ENCODE measurements at places on chromosomes 5 and 9. TPM values are rescaled to one million over a fixed set of nuclear protein-coding genes. Genes with fewer than 3 reads are reported as not detected.

DNA sequence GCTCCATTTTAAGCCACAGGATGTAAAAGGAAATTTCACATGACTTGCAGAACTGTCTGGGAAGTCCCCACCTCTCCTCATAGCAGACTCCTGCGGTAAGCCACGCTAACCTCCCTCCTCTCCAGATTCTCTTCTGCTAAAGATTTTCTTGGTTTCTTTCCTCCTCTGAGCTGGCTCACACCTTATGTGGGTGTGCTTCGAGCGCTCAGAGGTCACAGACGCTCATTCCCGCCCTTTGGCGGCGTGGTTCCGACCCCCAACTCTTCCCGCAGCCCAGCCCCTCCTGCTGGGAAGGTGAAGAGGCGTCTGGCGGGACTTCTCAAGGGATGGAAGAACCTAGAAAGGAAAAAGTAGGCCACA lies 32.9 kb upstream of the CDK20 start:
- no peak for DNase-seq

DNA sequence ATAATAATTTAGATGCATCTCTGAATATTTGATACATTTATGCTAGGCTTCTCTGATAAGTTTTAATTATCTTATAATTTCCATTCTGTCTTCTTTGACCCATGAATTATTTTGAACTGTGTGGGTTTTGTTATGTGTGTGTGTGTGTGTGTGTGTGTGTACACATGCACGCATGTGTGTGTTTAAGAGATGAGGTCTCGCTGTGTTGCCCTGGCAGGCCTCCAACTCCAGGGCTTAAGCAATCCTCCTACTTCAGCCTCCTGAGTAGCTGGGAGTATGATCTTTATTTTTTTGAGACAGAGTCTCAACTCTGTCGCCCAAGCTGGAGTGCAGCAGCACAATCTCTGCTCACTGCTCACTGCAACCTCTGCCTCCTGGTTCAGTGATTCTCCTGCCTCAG lies 75.4 kb downstream of the NDUFAF2 start:
- DNase-seq, result no peak

GRCh38 chr9:111978616-111979015 lies 82.0 kb downstream of the UGCG start:
- no peak for DNase-seq

GRCh38 chr5:107975568-107975967 lies 304.8 kb upstream of the EFNA5 start:
- DNase-seq, result no peak

REXO4 gene
- 22.6 TPM for total RNA-seq

GRCh38 chr9:130862747-130863146 lies 27.7 kb downstream of the ABL1 start:
- no peak for DNase-seq

DNA sequence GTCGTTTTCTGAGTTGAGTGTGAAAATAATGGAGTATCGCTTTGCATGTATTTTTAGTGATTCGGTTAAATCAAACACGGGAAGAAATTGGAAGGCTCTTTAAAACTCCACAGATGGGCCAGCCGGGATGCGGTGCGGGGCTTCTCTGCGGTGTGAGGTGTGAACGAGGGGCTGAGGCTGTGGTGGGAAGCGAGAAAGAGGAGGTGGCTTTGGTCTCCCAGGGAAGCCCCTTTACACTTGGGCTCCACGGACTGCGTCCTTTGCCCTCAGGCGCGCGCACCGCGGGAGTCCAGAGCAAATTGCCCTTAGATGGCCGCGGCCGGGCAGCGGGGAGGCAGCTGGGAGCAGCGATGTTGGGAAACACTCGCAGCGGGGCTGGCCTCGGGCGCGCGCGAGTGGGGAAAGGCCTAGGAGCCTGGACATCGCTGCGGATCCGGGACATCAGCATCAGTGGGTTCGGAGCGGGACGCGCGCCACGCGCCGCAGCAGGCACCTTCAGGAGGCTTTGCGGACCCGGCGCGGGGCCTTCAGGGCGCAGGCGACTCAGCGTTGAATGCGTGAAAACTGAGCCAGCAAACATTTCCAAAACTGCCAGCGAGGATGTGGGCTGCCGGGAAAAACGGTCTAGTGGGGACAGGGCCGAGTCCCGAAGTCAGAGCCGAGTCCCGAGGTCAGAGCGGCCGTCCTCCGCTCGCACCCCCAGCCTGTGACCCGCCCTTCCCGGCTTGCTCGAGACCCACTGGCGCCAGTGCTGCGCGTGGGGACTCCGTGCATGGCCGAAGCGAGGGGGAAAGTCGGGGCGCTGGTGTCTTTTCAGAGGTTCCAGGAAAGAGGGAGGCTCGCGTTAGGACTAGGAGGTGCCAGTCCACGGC lies 6.5 kb downstream of the IRX1 start:
- no peak for DNase-seq

ATOSB gene
- 20.3 TPM for total RNA-seq

ISL1 gene
- total RNA-seq, result not detected

DNA sequence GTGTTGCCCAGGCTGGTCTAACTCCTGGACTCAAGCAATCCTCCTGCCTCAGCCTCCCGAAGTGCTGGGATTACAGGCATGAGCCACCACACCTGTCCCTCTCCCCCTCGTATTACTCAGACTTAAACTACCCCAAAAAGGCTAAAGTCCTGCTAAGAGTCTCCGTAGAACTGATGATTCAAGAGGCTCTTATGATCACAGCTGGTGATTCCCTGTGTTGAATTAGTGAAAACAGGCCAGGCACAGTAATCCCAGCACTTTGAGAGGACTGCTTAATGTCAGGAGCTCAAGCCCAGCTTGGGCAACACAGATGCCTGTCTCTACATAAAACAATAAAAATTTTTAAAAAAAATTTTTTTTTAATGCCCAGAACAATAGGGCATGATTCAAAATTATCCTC lies 9.2 kb downstream of the CDC26 start:
- no peak for DNase-seq

DNA sequence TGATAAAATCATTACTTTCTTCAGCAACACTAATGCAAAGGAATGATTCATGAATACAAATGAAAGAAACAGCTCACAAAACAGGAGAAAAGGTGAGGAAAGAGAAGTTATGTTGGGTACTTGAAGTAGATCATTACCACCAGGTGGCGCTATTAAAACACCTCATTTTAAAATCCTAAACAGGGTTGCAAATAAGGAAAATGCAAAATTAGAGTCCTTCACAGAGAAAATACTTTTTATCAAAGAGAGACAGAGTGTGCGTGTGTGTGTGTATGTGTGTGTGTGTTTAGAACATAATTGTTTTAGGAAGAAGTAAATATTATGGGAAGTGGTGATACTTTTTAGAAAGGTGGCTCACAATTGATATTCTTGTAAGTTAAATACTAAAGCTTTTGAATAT lies 49.5 kb upstream of the CD180 start:
- no peak for DNase-seq

DNA sequence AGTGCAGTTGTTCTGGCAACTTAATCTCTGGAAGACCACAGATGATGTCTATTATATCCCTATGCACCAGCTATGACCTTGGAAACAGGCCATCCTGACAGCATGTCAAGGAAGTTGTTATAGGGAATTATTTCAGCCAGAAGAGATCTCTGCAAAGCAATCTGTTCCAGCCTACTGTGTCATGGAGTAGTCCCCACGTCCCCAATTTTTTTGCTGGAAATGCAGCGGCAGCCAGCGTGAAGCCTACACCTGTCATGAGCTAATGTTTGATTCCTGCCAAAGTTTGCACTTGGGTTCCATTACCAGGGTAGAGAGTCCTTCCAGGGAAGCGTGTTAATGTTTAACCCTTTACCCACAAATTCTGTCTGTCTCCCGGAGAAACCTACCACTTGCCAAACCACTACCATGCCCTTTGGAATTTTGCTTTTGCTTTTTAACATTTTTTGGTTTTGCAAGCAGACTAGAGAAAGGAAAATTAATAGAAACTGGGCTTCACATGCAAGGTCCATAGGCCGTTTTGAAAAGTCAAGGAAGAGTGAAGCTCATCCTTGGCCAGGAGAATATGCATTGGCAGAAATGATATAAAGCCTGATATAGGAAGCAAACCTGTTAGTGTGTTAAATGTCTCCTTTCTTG lies 174.9 kb upstream of the SPRY4 start:
- DNase-seq, result no peak

AP3B1 gene
- total RNA-seq, result 32.9 TPM

LCN15 gene
- not detected for total RNA-seq

DNA sequence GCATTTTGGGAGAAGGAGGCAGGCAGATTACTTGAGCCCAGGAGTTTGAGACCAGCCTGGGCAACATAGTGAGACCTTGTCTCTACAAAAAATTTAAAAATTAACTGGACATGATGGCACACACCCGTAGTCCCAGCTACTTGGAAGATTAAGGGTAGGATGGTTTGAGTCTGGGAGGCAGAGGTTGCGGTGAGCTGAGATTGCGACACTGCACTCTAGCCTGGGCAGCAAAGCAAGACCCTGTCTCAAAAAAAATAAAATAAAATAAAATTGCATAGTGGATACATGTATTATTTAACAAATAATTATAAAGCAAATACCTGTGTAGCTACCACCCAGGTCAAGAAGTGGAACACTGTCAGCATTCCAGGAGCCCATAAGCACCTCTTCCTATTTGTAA lies 90.1 kb downstream of the CDC42SE2 start:
- DNase-seq, result no peak

- no peak for DNase-seq
Measured at GRCh38 chr5:78308703-78309102, 14.2 kb upstream of the AP3B1 start.

GRCh38 chr9:17776735-17777134 lies 197.9 kb downstream of the SH3GL2 start:
- DNase-seq, result no peak

All from upper lobe of right lung (tissue), 1 donor.